Type B pancreatic cell (in vitro differentiated cells): ENCODE measurements at places on chromosomes 1 and 21.

- DNase-seq: no peak
Measured at GRCh38 chr1:230641346-230641745, 935 bp upstream of the COG2 start.

- DNase-seq: no peak
Measured at GRCh38 chr1:36089393-36090121, 865 bp downstream of the ADPRS start.

DNA sequence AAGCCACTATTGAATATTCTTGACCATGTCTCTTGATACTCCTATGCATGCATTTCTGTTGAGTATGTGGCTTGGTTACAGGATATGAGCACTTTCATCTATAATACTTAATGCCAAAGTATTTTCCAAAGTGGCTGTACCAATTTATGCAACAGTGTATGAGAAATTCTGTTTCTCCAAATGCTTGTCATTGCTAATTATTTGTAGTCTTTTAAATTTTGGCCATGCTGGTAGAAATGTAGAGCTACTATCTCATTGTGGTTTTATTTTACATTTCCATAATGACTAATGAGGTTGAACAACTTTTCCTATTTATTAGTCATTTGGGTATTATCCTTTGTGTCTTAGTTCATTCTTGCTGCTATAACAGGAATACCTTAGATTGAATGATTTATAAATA lies 71.4 kb upstream of the TSPAN2 start:
- DNase-seq: no peak

DNA sequence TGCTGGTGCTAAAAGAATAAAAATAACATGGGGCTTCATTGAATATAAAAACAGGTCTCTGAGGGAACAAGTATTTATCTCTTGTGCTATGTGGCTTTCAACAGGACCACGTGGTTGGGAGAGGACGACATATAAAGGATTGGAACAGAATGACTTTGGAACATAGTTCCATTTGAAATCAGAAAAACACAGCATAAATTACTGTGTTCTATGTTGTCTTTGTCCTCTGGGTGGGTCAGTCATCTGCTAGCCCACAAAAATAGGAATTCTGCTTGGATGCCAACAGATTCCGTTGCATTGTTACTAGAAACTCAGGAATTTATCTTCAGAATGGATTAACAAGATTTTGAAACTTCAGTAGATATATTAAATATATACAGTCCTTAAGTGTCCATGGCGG lies 5.9 kb downstream of the CEP85 start:
- DNase-seq: no peak

DNA sequence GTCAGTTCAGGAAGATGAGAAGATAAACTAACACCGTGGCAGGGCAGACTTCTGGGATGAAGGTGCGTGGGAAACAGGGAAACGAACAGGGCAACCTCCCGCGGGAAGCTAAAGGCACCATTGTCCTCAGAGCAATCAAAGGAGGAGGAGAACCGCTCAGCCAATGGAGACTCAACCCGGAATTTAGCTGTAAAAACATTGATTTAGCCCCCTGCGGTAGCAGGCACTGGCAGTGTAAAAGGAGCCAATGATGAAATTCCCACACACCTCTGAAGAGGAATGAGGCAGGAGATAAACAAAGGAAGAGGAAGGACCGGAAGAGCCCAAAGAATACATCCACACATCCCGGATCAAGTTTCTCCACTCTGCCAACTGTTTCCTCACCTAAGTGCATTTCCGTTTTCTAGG lies 19.5 kb downstream of the HLCS start:
- DNase-seq: no peak

DNA sequence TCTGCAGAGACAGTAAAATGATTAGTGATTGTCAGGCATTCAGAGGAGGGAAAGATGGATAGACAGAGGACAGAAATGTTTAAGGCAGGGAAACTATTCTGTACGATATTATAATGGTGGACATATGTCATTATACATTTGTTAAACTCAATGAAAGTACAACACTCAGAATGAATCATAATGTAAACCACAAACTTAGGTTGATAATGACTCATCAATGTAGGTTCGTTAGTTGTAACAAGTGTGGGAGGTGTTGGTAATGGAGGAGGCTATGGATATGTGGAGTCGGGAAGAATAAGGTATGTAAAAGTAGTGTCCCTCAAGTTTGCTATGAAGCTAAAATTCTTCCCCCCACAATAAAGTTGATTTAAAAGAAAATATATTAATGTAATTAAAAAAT lies 455.0 kb downstream of the BRINP3 start:
- DNase-seq: no peak

GRCh38 chr1:243917177-243917862 lies 67.3 kb upstream of the AKT3 start:
- DNase-seq: no peak

- no peak for DNase-seq
Measured at GRCh38 chr21:46568562-46568961, 36.3 kb downstream of the S100B start.

GRCh38 chr1:21939650-21940374 lies 2.7 kb upstream of the HSPG2 start:
- DNase-seq: no peak

DNA sequence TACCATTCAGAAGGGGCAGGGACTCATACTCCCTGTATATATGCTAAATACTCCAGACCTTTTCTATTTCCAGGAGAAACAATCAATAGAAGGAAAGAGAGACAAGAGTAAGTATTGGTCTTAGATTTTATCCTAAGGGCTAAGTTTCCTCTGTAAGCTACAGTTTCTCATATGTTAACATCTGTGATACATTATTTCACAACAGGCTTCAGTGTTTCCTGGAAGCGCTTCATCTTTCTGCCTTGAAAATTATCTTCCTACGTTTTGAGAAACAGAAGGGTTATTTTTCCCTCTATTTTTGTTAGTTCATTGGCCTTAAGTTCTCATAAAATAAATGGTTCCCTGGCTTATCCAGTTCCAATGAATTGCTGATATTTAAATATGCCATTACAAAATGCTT lies 15.6 kb downstream of the FMO1 start:
- no peak for DNase-seq

DNA sequence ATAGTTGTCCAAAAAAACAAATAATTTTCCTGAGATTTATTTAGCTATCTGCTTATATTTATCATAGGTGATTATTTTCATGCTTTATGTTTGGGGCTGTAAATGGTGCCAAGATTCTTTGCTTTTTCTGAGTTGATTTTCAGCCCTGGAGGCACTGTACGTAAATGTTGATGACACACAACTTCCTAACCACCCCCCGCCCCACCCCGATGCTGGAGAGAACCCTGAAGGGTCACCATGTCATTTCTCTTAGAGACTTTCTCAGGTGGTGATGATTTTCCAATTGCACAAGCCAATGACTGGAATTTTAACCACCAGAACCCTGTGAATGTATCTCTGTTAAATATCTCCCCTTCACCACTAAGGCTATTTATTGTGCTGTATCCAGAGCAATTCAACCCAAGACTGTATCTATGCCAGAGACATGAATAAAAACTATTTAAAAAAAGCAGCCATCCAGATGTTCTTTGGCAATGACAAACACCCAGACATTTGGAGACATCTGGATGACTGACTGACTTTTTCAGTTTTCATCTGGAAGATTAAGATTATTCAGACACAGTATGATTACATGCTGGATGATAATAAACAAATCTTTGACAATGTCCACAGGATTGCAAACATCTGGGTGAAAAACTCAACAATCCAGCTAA lies 346.0 kb downstream of the LMX1A start:
- DNase-seq: no peak

- no peak for DNase-seq
Measured at GRCh38 chr1:26224606-26225005, 9.4 kb upstream of the CEP85 start.

GRCh38 chr1:90831910-90832309 lies 114.8 kb upstream of the BARHL2 start:
- no peak for DNase-seq

DNA sequence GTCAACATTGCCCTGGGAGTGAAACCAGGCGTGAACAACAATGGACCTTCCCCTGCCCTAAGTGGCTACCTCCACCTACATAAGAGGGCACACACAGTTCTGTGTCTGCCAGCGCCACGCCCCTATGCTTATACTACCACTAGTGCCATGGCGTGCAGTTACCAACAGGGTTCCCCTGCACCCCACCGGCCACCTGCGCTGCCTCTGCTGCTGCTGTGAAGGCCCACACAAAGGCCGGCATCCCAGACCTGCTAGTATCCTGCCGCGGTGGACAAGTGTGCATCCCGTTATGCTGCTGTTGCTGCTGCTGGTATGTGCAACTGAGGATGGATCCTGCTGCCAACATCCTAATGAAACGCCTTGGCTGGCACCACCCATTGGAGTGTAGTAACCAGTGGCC lies 75.7 kb downstream of the INTS7 start:
- DNase-seq: no peak

DNA sequence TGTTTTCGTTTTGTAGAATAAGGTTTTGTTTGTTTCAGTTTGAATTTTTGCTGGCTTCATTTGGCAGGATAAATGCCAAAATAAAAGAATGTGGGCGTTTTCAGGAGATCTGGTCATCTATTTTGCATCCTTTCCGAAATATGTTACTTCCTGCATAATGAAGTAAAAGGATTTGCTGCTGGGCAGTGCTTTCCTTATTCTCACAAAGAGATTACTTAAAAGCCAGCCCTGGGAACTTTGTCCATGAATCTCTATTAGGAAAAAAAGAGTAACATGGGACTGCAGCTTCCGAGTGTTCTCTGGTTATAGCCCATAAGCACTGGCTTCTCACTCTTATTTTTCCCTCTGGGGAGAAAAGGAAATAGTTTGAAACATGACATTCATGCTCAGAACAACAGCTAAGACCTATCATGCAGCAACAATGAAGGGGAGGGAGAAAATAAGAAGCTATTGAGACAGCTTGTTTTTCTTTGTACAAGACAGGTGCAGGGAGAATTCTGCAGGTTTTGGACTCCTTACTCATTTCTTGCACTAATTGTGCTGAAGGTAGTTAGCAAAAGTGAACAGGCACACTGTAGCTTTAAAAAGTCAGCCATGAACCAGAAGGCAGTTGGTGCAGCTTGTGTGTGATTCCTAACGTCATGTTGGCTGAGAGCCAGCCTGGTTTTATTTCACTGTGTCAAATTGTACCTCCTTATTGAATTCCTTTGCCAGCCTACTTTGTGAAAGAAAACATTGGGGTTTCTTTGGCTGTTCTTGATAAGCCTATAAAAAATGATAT lies at the start of gene SAMD13:
TSS of gene SAMD13 (plus strand) at position 705 of the 781 bp plus-strand sequence. CDS start 1,527 bp downstream, outside the sequence.
- no peak for DNase-seq

GRCh38 chr1:220338759-220339158 lies 66.5 kb upstream of the RAB3GAP2 start:
- no peak for DNase-seq

- DNase-seq: no peak
Measured at GRCh38 chr1:220370041-220370700, 97.9 kb upstream of the RAB3GAP2 start.

GRCh38 chr1:51973587-51974474 lies 16.7 kb downstream of the RAB3B start:
- no peak for DNase-seq

- no peak for DNase-seq
Measured at GRCh38 chr1:47024141-47024801, 802 bp downstream of the CYP4X1 start.

DNA sequence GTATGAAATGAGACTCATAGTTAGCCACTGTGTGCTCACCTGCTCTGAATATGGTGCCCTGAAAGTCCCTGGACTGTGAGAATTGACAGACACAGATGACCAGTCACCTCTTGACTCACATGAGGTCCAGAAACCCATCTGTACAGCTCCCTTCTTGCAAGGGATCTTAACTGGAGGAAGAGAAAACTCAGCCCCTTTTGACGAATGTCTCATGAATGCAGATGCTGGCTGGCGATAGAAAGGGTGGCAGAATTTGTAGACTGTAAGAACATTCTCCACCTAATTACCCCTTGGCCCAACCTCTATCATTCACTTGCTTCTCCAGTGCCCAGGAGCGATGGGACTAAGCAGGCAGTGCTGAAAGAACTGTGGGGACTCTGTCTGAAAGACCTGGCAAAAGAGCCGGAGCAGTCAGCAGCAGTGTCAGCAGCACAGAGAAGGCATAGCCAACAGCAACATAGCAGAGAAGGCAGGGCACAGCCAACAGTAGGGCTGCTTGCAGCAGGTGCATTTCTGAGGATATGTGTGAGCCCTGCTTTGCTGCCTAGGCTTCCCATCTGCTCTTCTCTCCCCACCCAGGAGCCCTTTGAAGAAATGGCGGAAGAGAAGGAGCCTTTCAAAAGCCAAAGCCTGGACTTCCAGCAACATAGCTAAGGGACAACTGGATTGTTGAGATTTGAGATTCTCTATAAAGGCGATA lies 25.8 kb upstream of the IFNGR2 start:
- no peak for DNase-seq

DNA sequence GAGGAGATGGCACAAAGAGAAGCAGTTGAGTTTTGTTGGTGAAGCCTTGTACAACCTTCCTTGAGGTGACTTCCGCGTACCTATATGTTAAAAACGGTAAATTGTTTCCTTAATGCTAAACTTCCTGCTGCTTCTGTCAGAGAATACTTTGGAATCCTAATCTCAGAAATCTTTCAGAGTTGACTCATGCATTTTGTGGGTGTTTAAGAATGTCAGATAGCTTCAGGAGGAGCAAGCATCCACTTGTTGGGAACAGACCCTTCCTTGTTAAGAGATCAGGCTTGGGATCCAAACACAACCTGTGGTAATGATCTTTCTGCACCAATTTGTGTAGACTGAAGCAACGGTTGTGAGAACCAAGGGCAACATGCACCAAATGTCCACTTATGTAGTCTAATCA lies 29.5 kb downstream of the AK4 start:
- no peak for DNase-seq

DNA sequence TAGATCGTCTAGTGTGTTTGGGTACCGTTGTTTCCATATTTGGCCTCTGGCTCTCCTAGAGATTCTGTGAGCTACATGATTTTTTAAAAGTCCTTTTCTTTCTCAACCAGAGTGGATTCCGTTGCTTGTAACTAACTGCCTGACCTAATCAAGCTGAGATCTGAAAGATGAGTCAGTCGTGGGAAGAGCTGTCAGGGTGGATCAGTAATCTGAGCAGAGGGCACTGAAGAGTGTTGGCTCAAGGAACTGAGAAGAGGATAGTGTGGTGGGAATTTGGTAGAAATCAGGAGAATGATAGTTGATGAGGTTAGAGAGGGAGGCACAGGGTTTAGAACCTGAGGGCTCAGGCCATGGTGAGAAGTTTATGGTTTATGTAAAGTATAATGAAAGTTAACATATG lies 52.2 kb downstream of the TRAF5 start:
- no peak for DNase-seq

DNA sequence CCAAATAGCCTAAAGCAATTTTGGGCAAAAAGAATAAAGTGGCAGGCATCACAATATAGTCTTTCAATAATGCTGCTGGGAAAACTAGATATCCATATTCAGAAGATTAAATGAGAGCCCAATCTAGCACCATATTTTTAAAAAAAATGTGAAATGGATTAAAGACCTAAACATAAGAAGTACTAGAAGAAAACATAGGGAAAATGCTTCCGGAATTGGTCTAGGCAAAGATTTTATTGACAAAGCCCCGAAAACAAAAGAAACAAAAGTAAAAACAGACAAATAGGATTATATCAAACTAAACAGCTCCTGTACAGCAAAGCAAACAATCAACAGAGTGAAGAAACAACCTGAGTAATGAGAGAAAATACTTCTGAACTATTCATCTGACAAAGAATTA lies 48.6 kb upstream of the KCNK1 start:
- no peak for DNase-seq
